Cortex of kidney (tissue), 1 donor: ENCODE measurements at places on chromosomes 11 and 22.

- DNase-seq: no peak
These were observed 49.4 kb upstream of the ADA2 start for GRCh38 chr22:17268501-17269223.

GRCh38 chr11:19920982-19921381, 208.3 kb downstream of the NAV2 start:
- no peak for DNase-seq

DNA sequence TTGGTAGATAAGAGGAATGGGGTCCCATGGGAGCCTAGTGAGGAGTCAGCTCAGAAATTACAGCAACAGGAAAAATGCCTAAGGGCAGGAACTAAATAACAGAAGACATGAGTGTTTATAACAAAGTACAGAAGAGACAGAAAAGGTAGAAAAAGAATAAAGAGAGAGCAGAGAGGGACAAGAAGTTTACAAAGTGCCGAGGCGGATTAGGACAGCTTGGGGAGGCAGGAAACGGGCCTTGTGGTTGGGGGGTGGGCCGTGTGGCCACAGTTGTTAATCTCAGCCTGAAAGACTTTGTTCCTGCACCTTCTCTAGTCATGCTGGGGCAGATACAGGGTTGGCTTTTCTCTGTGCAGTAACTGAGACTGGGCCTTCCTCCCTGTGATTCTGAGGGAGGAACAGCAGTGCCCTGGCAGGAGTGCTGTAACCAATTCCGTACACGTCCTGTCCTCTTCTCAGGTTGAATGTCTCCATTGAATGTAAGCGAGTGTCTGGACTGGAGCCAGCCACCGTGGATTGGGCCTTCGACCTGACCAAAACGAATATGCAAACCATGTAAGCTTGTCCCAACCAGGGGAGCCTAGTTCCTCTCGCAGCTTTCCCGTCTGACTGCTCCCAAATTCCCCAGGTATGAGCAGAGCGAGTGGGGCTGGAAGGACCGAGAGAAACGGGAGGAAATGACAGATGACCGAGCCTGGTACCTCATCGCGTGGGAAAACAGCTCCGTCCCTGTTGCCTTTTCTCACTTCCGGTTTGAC, 13.2 kb downstream of the NAA40 start:
- no peak for DNase-seq

- no peak for DNase-seq
These were observed 123.7 kb downstream of the KCNQ1OT1 start for GRCh38 chr11:2576111-2576510.

- no peak for DNase-seq
These were observed 24.0 kb downstream of the TSPAN18 start for GRCh38 chr11:44750551-44751465.

- DNase-seq: no peak
These were observed 46.6 kb downstream of the GGTLC2 start for GRCh38 chr22:22691055-22691454.

GRCh38 chr11:90134478-90135003, at the start of gene NAALAD2:
Gene NAALAD2 (plus strand): TSS chr11:90134663. CDS start chr11:90134759, 96 bp downstream.
- DNase-seq: no peak

DNA sequence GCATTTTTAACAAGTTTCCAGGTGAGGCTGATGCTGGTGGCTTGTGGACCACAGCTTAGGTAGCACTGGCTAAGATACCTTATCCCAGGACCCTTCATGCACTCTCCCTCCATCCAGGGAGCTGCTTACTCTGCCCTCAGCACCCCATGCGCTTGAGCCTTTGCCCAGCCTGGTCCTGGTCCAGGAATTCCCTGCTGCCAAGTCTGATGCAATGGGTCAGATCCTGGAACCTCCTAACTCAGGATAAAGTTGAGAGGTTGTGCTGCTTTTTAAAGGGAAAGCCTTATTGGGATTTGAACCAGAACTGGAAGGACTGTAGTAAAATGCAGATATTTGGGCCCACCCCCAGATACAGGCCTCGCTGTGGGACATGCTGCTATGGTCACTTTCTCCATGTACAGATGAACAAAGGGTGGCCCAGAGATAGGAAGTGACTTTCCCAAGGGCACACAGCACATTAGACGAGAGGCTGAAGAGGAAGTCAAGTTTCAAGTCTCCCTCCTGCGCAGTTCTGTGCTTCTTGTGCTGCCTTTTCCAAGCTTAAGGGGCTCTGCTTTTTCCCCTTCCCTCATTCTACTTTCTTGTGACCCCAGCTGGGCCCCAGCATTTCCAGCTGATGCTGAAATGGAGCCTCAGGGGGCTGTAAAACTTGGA, 824 bp upstream of the LGALS12 start:
- DNase-seq: no peak

DNA sequence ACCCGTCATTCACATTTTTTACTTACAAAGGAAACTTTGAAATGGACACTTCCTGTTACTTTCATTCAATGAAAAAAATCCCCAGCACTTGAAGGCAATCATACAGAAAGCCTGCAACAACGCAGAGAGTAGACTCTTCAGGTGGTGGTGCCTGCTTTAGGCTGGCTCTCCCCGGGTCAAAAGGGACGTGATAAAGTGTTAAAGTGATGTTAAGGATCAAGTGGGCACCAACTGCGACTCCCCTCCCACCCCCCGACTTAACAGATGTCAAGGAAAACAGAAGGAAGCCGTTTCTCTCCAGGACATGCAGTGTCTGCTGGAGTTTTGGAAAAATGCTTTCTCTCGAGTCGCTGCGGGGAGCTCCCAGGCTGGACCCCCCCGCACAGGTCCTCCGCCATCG, 414 bp upstream of the PNPLA3 start:
- DNase-seq: no peak

DNA sequence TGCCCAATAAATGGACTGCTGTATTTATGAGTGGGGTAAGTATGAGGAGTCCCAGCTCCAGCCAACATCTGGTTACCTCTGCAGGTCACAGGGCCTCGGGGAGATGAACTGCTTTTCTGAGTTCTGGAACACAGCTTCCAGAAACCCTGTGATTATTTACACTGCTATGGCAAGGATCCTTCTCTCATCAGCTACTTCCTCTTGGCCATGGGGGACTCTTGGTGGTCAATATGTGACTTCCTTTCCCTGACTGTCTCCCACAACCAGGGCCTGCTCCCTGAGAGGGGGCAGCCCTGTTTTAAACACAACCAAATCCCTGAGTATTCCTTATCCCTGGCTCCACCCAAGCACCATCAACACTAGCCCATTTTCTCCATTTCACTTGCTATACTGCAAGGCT, 10.0 kb downstream of the RHOG start:
- DNase-seq: no peak

DNA sequence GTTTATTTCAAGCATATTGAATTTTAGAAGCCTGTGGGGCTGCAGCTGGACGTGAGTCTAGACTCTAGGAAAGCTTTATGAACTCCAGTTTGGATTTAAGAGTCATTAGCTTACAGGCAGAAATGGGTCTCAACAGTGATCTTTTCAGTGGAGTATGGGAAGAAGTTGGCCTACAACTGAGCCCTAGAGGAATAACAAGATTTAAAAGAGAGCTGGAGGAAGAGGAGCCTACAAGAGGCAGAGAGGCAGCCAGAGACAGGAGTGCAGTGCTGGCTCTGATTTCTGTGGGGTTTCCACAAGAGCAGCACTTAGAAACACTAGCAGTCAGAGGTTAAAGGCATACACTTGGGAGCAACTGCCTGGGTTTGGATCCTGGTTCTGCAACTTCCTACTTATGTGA, 17.9 kb downstream of the APOL5 start:
- DNase-seq: no peak

DNA sequence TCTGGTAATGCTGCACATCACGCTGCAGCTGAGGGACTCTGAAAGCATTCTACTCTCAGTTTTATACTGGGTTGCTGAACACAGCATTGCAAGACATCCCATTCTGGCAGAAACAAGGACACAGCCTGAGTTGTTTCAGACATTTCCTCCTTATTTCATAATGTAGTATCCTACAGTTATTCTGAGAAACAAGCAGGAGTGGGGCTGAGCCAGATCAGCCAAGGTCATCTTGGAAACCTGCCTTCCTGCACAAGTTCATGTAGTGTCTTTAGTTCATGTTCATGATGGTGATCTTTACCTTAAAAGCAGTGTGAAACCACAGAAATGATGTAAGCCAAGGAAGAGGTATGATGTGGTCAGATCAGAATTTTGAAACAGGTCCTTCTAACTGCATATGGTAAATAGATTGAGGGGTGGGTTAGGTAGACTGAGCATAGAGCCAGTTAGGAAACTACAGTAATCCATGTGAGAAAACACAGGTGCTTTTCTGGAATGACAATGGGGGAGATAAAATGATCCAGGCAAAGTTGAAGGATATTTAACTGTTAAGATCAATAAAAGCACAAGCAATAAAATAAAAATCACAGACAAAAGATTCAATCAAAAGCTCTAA, 1686.8 kb downstream of the LRRC4C start:
- no peak for DNase-seq

GRCh38 chr22:30770716-30771115, 76.0 kb downstream of the OSBP2 start:
- no peak for DNase-seq

GRCh38 chr11:111457731-111458368, 54.3 kb downstream of the BTG4 start:
- DNase-seq: no peak

DNA sequence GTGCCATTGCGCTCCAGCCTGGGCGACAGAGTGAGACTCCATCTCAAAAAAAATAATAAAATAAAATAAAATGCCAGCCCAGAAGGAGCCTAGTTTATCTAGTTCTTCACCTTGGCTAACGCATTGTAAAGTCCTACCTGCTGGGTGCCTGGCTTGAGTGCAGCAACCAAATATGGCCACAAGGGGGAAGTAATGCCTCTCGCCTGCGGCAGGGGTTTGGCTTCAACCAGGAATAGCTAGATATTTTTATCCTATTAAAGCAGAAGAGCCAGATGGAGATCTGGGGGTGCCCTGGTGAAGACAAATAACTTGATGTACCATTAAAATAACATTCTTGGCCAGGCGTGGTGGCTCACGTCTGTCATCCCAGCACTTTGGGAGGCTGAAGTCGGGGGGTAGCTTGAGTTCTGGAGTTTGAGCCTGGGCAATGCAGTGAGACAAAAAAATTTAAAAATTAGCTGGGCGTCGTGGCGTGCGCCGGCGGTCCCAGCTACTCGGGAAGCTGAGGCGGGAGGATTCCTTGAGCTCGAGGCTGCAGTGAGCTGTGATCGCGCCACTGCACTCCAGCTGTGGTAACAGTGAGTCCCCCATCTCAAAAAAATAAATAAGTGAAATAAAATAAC, 20.6 kb upstream of the PLEKHB1 start:
- DNase-seq: no peak

DNA sequence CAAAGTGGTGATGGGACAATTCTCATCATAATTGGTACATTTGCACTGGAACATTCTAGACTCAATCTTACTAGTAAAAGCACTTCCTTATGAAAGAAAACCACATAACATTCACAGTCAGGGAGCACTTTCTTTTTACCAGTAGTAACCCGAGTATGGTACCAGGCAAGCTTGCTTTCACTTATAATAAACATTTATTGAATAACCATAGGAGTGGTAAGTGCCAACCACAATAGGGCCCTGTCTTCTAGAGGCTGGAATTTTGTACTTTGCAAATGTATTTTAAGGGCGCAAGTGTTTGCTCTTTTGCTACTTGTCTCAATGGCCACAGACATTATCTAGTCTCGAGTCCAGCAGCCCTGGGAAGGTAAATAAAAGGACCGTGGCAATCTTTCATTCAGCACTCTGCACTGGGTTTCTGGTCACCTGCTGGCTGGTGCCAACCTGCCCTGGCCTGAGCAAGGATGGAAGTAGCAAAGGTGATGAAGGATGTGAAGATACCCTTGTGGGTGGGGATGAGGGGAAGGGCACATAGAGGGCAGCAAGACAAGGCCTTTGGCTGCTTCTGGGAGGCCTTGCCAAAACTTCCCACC, 24.2 kb downstream of the C22orf31 start:
- DNase-seq: no peak

GRCh38 chr11:130606178-130606577, 157.7 kb downstream of the ADAMTS15 start:
- DNase-seq: no peak

DNA sequence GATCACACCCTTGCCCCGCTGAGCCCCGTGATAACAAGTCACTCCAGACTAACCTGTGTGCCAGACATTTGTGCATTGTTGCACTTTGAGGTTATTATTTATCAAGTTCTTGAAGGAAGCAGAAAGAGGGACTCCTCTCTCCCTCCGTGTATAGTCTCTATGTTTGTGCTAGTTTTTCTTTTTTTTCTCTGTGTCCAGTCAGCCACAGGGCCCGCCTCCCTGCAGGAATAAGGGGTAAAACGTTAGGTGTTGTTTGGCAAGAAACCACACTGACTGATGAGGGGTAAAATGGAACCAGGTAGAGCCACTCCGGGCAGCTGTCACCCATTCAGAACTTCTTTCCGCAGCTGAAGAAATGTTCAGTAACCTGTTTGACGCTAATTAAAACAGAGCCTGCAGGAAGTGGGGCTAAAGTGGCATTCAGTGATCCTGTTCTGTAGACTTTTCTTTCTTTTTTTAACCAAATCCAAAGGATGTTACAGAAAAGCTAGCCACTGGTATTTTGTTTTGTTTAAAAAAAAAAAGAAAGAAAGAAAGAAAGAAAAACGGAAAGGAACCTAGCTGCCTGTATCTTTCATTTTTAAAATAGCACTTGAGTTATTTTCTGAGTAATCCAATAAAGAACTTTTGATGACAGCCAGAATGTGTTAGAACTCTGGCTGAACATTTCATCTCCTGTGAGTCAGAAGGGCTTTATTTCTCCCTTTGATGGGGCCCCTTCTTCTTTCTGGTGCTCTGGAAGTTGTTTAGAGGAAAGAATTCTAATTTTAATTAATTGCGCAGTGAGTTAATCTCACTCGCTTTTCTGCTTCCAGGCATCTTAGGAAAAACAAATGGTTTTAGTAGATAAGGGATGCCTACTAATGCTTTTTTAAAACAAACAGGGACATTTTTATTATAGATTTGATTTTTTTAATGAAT, 58.2 kb downstream of the COMMD9 start:
- DNase-seq: no peak

GRCh38 chr22:22787786-22788459, 99.7 kb upstream of the IGLL5 start:
- no peak for DNase-seq

DNA sequence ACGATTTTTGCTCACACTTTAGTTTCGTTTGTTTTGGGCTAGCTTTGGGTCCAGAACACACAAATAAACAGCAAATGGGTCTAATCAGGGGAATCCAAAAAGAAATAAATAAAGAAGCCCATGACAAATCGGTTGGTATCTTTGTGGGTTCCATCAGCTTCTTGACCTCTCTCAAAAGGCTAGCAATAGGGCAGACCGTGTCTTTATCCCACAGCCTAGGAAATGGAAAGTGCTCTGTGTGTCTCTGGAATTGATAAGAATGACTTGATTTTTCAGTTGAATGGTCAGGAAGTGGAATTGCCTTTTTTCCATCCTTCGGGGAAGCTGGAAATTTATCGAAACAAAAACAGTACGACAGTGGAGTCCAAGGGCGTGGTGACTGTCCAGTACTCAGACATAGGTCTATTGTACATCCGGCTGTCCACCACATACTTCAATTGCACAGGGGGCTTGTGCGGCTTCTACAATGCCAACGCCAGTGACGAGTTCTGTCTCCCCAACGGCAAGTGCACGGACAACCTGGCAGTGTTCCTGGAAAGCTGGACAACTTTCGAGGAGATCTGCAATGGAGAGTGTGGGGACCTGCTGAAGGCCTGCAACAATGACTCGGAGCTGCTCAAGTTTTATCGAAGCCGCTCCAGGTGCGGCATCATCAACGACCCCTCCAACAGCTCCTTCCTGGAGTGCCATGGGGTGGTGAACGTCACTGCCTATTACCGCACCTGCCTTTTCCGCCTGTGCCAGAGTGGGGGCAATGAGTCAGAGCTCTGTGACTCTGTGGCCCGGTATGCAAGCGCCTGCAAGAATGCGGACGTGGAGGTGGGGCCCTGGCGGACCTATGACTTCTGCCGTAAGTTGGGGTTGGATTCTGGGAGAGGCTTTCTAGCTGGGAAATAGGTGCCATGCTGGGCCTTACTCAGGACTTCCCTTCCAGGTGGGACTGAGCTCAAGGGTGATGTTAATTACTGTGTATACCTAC, 28.6 kb downstream of the TECTA start:
- no peak for DNase-seq
